MV-4-11 (cell line): ENCODE measurements at places on chromosomes 4 and X.

DNA sequence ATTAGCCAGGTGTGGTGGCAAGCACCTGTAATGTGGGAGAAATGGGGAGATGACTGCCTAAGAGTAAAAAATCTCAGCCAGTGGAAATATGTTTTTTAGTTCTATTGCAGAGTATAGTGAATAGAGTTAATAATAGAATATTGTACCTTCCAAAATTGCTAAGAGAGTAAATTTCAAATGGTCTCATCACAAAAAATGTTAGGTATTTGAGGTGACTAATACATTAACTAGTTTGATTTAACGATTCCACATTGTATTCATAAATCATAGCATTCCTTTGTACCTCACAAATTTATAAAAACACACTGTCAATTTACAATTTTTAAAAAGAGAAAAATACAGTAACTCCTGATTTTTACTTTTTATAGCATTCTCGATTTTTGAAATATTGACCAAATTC, 681.5 kb upstream of the EPHA5 start:
- DNase-seq: no peak

DNA sequence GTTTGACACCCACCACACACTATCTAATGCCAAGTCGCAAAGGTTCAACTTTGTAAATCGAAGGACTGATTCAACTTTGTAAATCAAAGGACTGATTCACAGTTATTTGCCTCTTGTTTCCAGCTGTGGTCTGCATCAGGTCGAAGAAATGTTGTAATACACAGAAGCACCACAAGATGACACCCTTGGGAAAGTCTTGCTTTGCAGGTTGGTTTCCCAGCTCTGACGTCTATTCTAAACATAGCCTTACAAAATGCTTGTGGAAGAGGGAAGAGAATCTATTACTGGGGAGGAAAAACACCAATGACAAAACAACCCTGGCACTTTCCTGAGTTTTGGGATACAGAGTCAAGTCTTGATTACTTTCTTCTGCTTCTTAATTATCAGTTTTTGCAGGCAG, 35.3 kb downstream of the SUPT20HL1 start:
- DNase-seq: peak; percentile 38

DNA sequence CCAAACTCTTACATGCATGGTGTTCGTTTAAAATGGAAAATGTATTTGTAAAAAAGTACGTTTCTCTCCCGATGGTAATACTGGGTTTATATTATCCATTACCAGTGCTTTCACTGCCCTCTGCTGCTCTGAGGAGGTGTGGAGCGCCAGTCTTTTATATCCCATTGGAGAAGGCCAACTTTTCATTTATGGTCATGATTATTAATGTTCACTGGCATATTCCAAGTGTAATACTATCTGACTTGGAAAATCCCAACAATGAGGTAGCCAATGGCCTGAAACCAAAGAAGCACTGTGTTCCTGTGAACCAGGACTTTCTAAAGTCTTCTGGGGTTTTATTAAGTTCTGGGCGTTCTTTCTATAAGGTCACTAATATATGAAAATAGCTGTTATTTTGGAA, 80.7 kb downstream of the SYNPO2 start:
- peak; percentile 57 for DNase-seq

GRCh38 chr4:154389148-154389547, 102.5 kb downstream of the DCHS2 start:
- no peak for DNase-seq

GRCh38 chr4:94127707-94128328, 79.8 kb upstream of the SMARCAD1 start:
- peak; percentile 26 for DNase-seq

DNA sequence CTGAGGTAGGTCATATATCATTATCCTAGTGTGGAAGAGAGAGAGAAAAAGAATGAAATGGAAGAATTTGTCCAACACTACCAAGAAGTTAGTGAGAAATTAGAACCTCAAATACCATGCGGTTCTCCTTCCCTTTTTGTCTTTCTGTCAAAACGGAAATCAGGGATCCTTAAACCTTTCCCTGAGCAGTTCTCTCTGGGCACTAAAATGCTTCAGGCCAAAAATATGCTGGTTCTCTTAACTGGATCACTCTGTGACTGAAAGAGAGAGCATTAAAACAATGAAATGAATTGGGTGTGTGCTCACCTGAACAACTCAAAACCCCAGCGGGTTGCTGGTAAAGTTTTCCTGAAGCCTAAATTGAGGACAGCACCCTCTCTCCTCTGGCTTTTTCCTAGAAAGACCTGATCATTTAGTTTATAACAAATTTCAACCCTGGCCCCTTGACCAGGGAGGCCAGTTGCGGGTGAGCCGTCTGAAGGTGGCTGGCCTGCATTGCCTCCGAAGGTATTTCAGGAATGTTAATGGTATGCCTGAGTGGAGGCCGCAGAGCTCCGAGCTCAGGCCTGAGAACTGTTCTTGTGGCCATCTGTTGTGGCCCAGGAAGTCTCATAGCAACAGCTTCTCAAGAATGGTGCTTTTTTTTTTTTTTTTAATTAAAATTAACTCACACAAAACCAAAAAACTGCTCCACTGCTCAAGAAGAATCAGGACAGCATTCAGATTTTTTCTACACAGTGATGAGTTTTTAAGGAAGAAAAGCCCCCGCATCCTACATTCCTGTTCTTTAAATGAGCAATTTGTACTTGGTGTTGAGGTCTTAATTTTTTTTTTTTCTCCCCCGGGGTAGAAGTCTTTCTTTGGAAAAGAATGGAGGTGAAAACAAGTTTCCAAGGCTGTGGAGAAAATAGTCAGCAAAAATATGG, 155.1 kb downstream of the SHROOM3 start:
- no peak for DNase-seq
